Kidney (tissue), 22 donors: ENCODE measurements at places on chromosomes 13 and 19.
A peak's percentile ranks its signal among the peaks of the same experiment; 100 is the strongest.

GRCh38 chr19:47310819-47311218 is 1.2 kb downstream of the C5AR1 start:
- DNase-seq = no peak

- DNase-seq = no peak
Observed at GRCh38 chr19:56324436-56324835, 9.8 kb upstream of the ZSCAN5A start.

GRCh38 chr13:109154146-109154545 is 524.7 kb downstream of the MYO16 start:
- no peak for DNase-seq

GRCh38 chr13:77860507-77860981 is 58.1 kb downstream of the EDNRB start:
- DNase-seq = no peak

DNA sequence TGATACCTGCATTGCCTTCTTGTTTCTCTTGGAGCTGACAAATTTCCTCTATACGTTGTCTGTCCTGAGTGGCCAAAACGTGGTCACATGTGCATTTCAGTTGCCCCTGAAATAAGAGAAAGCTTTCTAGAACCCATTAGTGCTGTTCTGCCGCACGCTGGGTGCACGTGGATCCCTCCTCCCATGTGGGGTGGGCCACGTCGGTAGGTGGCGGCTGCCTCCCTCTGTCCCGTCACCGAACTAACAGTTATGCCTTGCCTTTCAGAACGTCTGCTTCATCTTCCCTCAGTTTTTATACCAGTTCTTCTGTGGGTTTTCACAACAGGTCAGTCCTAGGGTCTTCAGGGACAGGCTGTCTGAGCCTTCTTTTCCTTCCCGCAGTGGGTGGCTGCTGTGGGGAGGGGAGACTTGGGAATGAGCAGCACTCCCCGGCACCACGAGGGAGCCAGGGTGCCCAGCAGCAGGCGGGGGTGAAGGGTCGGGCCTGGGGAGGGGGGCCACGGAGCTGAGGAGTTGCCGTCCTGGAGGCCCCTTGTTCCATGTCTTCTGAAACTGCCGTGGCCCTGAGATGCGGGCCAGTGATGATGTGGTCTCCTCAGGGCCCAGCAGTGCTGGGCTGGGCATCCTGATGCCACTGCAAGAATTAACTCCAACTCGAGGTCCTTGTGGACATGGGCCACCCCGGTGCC is 109.7 kb upstream of the MCF2L start:
- DNase-seq = no peak

GRCh38 chr13:59236309-59236919 is 927.3 kb downstream of the DIAPH3 start:
- no peak for DNase-seq

- no peak for DNase-seq
Observed at GRCh38 chr13:23922005-23922932, 25.0 kb upstream of the C1QTNF9B start.

GRCh38 chr19:2820112-2820702 is 539 bp downstream of the ZNF554 start:
- no peak for DNase-seq

- DNase-seq = no peak
Observed at GRCh38 chr19:20171285-20171684, 4.3 kb downstream of the ZNF486 start.

- DNase-seq = peak; percentile 76
Observed at GRCh38 chr19:58544591-58545285, 874 bp downstream of the TRIM28 start.

DNA sequence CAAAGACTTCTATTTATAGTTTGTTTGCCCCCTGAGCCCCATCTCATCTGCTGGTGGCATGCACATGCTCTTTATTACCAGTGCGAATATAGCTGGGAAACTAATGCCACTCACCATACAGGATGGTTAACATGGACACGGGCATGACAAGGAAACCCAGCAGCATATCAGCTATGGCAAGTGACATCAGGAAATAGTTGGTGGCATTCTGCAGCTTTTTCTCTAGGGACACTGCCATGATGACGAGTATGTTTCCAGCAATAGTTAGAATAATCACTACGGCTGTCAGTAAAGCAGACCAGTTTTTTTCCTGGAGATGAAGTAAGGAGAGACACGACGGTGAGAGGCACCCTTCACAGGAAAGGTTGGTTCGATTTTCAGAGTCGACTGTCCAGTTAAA is 1.5 kb downstream of the HTR2A start:
- DNase-seq = no peak

GRCh38 chr19:4380254-4380727 is 20.1 kb downstream of the SH3GL1 start:
- no peak for DNase-seq
